ENCODE measurements at places on chromosomes 6 and 20.

DNA sequence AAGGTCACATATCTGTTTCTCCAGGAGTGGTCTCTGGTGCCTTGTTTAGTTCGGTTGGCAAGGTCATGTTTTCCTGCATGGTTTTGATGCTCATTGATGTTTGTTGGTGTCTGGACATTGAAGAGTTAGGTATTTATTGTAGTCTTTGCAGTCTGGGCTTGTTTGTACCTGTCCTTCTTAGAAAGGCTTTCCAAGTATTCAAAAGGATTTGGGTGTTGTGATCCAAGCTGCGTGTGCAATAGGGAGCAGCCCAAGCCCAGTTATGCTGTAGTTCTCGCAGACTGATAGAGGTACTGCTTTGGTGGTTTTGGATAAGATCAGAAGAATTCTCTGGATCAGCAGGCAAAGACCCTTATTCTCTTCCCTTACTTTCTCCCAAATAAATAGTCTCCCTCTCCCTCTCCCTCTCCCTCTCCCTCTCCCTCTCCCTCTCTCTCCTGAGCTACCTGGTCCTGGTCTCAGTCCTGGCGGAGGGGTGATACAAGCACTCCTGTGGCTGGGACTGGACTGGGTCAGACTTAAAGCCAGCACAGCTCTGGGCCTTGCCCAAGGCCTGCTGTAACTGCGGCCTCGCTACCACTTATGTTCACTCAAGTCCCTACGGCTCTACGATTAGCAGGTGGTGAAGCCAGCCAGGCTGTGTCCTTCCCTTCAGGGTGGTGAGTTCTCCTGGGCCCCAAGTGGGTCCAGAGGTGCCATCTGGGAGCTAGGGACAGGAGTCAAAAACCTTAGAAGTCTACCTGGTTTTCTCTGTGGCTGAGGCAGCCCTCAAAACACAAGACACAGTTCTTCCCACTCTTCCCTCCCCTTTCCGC is 27.3 kb upstream of the GRM4 start:
- DNase-seq, result no peak

GRCh38 chr6:1766654-1767053 is 156.9 kb downstream of the FOXC1 start:
- DNase-seq, result no peak

GRCh38 chr6:166929542-166930189 is 26.7 kb downstream of the RNASET2 start:
- no peak for DNase-seq

- no peak for DNase-seq
These were observed 35.0 kb upstream of the SGK1 start for GRCh38 chr6:134352786-134353480.

- peak; percentile 74 for DNase-seq
These were observed 9.9 kb upstream of the HLA-B start for GRCh38 chr6:31366693-31367470.

DNA sequence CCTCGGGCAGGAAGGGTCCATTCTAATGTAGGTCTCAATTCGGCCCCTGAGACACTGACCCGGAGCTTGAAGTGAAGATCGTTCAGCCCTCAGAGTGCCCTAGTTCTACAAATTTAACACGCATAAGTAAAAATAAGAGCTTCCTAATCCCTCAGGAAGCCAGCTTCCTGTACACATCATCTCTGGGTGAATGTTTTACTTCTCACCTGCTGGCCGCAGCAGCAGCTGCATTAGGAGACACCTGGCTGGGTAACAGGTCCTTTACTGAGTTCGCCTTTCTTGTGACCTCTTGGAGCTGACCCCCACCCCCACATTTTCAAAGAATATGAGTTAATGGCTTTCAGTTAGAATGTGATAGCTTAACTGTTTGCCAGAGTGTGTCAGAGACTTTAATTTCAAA is 165.0 kb downstream of the SMOC2 start:
- DNase-seq, result no peak

GRCh38 chr20:6769903-6770785 is 2.7 kb downstream of the BMP2 start:
- DNase-seq, result no peak

DNA sequence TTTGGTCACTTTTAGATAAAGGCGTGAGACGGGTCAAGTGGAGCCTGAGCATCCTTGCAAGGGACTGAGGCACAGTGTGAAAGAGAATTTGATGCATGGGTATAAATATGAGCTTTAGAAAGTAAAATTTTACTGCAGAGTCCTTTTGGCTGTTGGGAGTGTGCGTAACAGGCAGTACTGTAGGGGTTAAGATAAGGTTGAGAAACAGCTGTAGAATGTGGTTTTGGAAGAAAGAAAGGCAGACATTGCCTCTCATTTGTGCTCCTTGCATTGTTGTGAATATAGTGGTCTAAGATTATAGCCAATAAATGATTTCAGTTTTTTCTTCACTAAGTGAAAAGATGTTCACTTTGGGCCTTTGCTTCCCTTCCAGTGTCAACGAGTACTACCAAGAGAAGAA is 73.0 kb downstream of the RREB1 start:
- DNase-seq, result no peak

- DNase-seq, result peak; percentile 26
These were observed 9.8 kb upstream of the NDUFAF4 start for GRCh38 chr6:96907498-96907897.

- no peak for DNase-seq
These were observed at the start of gene PGK2 for GRCh38 chr6:49787176-49787575. TSS of gene PGK2 (minus strand) at chr6:49787285. CDS start at chr6:49787187, 98 bp downstream.

DNA sequence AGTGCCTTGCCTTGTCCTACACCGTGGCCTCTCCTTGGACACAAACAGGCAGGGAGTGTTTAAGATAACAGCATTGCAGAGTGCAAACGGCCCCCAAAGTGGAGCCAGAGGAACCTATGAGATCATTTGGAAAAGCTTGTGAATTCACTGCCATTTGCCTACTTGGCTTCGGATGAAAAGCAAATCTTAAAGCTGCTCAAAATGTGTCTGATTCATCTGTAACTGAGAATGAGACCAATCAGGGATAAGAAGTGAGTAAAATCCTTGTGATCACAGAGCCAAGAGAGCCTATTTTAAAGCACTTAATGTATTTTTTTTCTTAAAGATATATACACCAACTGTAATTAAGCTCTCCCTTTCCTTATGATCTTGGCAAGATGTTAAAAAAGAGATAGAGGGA is 65.7 kb upstream of the BACH2 start:
- no peak for DNase-seq

GRCh38 chr20:40960521-40960956 is 68.1 kb upstream of the TOP1 start:
- DNase-seq, result no peak

GRCh38 chr6:109454496-109455436 is 806 bp downstream of the MICAL1 start:
- DNase-seq, result no peak

DNA sequence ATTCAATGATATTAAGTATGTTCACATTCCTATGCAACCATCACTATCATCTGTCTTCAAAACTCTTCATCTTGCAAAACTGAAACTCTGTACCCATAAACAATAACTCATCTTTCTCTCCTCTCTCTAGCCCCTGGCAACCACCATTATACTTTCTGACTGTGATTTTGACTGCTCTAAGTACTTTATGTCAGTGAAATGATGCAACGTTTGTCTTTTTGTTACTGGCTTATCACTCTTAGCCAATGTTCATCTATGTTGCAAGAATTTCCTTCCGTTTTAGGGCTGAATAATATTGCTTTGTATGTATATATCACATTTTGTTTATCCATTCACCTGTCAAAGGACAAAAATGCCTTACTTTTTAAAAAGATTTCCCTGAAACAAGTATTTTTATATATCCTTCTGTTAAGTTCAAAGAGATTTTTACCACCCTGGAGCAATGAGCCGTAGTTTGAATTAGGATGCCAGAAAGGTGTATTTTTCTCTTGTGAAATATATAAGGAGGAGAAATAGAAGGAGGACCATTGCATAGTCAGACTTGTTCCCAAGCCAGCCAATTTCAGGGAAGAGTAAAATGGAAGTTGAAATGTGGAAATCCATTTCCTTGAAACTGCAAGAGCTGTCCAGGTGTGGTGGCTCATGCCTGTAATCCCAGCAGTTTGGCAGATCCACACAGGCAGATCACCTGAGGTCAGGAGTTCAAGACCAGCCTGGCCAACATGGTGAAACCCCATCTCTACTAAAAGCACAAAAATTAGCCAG is 4.0 kb upstream of the CGAS start:
- DNase-seq, result no peak

DNA sequence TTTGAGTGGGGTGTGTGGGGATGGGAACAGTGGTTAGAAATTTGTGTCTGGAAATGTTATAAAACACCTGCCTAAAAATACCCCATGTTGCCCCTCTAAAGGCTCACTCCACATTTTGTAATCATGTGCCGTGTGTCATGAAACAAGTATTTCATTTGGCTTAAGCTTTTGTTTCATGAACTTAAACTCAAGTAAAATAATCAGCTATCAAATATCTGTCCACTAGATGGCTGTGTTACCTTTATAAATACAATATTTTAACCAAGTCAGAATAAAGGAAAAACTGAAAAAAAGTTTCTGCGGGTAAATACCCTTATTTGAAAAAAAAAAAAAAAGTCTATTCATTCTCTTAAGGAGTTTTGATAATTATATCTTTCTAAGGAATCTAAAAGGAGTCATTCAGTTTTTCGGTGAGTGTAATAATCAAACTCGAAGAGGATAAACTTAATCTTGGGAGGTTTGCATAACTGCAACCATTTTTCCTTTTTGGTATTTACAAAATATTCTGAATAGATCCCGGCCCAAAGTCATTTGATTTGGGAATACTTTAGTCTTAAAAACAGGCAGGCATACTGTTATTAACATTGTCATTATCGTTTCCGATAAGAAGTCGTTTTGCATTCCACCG is 29.9 kb upstream of the MTRF1L start:
- DNase-seq, result no peak

GRCh38 chr6:5159162-5159561 is 74.0 kb downstream of the PPP1R3G start:
- DNase-seq, result no peak

DNA sequence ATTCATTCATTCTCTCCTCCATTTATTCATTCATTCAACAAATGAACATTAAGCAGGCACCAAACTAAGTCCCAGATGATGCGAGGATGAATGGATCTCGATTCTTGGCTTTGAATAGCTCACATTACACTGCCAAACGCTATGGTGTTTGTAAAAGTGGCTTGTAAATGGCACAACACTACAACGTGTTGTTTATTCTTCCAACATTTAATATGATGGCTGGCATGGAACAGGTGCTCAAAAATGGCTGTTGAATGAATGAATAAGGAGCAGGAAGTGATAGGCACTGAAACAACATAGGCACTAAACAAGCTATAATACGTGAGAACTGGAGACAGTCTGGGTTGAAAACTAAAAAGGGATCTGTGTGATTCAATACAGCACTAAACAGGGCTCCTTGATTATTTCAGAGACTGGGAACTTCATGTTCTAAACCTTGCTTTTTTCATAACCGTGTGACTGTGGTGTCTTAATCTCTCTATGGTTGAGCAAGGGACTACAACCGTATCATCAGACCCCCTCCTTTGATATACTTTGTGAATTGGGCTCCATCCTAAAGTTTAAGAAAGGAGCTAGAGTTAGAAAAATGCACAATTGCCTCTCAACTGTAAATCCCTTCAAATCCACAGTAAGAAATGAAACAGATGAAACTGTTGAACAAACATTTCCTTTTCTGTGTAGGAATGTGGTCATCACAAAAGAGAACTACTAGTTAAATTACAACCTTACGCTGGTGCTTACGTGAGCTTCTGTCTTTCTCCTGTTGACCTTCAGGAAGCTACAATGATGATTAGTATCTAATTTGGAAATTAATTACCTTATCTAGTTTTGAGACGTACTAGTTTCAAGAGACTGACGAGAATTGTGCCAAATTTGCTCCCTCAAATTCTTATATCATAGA is 16.9 kb upstream of the SLC16A10 start:
- no peak for DNase-seq

- DNase-seq, result no peak
These were observed 30.0 kb upstream of the ZBP1 start for GRCh38 chr20:57650266-57650665.

DNA sequence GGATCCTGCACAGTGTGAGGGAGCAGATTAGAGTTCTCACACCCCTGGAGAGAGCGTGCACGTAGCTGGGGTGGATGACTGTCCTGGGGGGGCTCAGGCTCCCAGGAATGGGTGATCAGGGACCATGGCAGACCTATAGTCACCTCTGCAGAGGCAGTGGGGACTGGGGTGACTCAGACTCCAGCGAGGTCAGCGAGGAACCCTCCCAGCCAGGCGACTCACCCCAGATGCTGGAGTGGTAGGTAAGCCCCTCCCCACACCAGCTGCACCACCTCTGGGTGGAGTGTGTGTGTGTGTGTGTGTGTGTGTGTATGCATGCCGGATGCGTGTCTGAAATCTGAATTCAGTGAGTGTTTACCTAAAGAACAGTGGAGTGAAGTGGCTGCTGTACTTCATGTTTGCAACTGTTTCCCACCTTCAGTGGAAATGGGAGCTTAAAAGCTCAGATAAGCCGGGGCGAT is 17.4 kb upstream of the GTSF1L start:
- DNase-seq, result peak; percentile 34

DNA sequence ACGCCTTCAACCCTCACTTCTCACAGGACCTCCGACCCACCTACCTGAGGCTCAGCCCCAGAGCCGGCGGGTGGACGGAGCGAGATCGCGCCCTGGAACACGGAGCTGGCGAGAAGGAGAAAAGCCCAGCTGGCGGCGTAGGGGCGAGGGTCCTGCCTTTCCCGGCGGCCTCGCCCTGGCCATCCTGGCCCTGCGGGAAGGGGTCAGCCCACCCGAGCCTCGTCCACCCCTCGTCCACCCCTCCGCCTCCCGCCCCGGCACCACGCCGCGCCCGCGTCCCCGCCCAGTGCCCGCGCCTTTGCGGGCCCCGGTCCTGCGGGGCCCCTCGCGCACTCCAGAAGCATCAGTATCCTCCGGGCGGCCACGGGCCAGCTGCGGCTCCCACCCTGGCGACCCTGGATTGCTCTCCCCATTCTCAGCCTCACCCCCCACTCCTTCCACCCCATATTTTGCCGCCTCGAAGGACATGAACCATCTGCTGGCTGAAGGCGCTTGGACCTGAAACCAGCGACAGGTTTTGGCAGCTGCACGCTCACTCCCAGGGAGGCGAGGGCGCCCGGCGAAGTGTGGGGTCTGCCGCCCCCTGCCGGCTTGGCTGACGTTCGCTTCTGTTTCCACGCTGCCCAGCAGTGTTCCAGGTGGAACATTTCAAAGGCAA is 65.1 kb downstream of the PLG start:
- DNase-seq, result peak; percentile 33

- DNase-seq, result no peak
These were observed 25.7 kb upstream of the AAR2 start for GRCh38 chr20:36210436-36211021.

GRCh38 chr6:91045161-91045560 is 458.3 kb upstream of the MAP3K7 start:
- DNase-seq, result no peak

- peak; percentile 98 for DNase-seq
These were observed 831 bp upstream of the BCL2L1 start for GRCh38 chr20:31723319-31724078.

GRCh38 chr6:113820761-113821160 is 36.4 kb upstream of the MARCKS start:
- no peak for DNase-seq

Data from stimulated activated CD4-positive, alpha-beta T cell treated with anti-CD3 and anti-CD28 coated beads, TNF-alpha, amount 100 ng/mL, for 48 hours (primary cell).